Effector memory CD8-positive, alpha-beta T cell (primary cell): ENCODE measurements at places on chromosomes 3 and 15.

DNA sequence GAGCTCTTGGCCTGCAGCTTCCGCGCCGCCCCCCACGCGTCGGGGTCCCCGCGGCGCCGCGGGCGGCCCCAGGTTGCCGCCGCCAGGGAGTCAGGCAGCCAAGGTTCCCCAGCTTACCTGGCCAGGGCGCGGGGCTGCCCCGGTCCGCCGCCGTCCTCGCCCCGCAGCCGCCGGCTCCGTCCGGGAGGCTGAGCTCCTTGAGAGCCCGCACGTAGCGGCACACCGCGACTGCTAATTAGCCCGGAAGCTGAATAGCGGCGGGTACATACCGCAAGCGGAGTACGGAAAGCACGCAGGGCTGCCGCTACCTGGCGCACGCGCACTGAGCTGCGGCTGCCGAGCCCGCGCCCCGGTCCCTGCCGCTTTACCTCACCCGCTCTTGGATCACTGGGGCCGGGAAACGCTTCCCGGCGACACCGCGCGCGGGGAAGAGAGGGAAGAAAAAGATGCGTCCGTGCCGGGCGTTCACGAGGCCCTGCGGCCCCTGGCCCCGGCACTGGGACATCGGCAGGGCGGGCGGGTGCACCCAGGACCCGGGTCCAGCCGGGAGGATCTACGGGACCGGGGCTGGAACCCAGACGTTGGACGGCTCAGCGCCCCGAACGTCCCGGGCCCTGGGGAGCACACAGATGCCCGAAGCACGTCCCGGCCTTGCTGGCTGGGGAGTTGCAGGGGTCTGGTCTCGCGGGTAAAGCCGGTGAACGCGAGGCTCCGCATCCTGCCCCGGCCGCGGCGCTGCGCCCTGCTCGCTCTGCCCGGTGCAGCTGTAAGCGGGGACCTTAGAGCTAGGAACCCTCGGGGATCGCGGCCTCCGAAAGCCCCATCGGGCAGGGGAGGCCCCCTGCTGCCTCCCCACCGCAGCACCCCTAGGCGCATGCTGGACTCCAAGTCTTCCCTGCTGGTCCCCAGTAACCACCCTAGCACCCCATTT is at the start of gene GOLGA8B:
GOLGA8B (minus strand) TSS at position 253 of the 931 bp plus-strand sequence. CDS start 47,739 bp downstream, outside the sequence.
- peak; percentile 72 for DNase-seq

- DNase-seq: no peak
Observed at GRCh38 chr15:80484333-80484864, 80.2 kb downstream of the ARNT2 start.

GRCh38 chr3:109973733-109974132 is 636.4 kb upstream of the DPPA4 start:
- DNase-seq: no peak

DNA sequence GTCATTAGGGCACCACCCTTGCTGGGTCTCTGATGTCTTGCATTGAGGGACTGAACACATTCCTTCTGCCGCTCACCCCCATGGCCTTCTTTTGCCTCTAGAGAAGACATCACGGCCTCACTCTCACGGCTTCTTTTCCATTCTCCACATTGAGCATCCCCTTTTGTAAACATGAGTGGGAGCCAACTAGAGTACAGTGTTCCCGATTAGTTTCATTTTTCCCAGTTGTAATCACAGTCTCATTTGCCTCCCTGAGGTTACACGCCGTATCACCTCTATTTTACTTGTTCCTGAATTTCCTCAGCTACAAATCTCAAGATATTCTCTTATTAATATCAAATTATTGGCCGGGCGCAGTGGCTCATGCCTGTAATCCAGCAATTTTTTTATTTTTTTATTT is 17.5 kb downstream of the USP13 start:
- DNase-seq: no peak

GRCh38 chr15:92811148-92811913 is 88.8 kb upstream of the CHD2 start:
- DNase-seq: no peak

DNA sequence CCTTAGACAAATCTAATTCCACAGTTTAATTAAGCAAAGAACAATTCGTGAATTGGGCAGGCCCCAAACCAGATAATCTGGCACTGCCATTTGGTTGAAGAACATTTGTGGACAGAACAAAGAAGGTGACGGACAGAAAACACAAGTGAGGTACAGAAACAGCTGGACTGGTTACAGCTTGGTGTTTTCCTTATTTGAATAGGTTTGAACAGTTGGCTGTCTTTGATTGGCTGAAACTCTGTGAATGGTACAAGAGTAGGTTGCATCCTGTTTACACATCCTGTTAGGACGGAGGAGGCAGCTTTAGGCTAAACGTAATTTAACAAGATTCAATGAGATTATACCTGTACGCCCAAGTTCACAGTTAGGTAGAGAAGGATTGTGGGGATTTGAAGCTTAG is 114.4 kb downstream of the LPP start:
- no peak for DNase-seq

DNA sequence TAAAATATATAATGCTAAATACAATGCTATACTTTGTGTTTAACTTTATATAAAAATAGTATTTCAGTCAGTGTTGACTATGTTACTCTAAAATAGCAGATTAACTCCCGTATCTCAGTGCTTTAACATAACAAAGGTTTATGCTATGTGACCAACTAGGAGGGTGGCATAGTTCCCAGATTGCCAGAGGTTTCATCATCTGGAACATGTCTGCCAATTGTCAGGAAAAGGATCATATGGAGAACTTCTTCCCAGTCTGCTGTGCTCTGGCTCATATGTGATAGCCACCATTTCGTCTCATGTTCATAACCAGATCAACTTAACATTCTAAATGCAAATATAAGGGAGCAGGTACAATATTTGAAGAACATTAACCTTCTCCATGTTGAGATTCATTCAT is 720.2 kb downstream of the MCTP2 start:
- no peak for DNase-seq

DNA sequence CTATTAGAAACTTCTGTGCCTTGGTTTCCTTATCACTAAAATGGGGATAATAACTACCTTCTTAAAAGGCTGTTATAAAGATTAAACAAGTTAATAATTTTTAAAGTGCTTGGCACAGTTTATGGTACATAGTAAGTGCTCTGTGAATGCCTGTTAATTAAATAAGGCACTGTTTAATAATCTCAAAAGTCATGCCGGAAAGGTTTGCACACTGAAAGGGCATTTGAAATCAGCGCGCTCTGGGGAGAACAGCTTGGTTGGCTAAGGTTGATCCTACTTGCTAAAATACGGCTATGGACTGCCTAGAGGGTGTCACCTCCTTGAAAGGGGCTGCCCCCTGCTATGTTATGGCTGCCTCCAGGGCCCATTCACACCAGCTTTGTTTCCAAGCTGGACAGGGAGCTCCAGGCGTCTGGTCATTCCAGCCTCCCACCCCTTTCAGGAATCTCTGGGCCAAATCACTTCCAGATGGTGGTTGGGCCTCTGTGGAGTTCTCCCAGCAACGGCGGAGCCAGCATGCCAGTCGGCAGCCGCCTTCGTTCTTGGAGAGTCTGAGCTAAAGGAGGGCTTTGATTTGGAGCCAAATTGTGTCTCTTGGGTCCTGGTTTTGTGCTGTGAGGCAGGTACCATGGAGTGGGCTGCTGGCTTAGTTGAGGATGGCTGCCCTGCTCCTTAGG is 5.9 kb downstream of the FLNB start:
- no peak for DNase-seq

- DNase-seq: peak; percentile 2
Observed at GRCh38 chr15:43977072-43977884, 150.5 kb downstream of the WDR76 start.

DNA sequence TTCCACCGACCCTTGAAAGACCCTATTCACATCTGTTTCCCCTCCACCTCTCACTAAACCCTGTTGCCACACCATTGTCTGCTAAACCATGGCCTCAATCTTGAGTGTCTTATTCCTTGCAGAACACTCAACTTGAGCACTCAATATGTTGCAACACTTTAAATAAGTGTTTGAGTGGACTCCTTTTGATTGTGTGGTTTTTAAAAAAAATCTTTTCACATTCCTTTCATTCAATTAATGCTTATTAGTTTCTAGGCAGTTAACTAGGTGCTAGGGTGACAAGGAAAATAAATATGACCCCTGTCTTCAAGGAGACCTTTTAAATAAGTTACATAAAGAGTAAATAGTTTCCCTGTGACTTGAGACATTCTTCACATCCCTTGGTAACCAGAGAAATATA is 13.3 kb upstream of the HHLA2 start:
- no peak for DNase-seq

DNA sequence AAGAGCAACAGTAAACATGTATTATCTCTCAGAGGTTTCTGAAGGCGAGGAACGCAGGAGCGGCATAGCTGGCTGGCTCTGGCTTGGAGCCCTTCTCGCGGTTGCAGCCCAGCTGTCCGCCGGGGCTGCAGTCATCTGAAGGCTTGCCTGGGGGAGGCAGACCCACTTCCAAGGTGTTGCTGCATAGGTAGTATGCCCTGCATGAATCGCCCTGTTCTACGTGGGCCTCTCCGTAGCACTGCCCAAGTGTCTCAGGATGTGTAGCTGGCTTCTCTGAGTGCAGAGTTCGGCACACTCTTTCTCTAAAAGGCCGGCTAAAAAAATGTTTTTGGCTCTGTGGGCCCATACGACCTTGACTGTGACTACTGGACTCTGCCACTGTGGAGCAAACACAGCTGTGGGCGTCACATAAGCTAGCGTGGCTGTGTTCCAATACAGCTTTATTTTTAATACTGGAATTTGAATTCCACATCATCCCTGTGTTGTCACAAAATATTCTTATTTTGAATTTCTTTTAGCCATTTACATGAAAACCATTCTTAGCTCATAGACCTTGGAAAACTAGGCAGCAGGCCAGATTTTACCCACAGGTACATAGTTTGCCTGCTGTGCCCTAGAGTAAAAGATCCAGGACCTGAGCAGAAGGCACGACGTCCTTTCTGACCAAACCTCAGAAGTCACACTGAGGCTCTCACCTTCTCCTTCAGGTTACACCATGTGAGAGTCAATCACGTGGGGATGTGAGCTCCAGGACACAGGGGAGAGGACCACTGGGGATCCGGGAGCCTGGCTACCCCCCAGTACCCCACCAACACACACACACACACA is 55.9 kb downstream of the PGPEP1L start:
- no peak for DNase-seq

DNA sequence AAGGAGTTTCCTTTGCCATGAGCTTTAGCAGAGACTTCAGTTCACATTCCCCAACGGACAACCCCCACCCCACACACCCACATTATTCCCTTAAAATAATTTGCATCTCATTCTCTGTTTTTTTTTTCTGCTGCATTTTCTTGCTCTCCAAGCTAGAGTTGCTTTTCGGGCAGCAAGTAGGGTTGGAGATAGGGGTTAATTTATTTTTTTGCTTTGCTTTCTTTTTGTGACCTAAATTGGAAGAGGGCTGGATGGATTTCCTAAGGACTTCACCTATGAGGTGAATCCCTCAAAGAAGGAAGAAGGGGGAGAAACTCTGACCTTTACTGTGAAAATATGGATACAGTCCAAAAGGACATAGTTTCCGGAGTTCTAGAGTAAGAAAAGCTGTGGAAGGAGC is 6.6 kb downstream of the SOX2 start:
- DNase-seq: no peak

GRCh38 chr3:147406028-147406931 is at the start of gene ZIC4:
TSS of gene ZIC4 (minus strand) at chr3:147406543. CDS start at chr3:147402797, 3,746 bp downstream.
- no peak for DNase-seq
